ENCODE measurements at places on chromosomes 1 and 21. TPM values are rescaled to one million over a fixed set of nuclear protein-coding genes. Genes with fewer than 3 reads are reported as not detected.

DNA sequence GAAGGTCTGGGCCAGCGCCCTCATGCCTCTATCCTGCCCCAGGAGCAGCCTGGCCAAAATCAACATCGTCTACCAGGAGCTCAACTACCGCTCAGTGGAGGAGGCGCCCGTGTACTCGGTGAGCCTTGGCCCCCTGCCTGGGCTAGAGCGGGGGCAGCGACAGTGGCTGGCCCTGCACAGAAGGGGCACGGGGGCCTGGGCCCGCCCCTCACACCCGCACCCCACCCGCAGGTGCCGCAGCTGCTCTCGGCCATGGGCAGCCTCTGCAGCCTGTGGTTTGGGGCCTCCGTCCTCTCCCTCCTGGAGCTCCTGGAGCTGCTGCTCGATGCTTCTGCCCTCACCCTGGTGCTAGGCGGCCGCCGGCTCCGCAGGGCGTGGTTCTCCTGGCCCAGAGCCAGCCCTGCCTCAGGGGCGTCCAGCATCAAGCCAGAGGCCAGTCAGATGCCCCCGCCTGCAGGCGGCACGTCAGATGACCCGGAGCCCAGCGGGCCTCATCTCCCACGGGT is 10.8 kb downstream of the SCNN1D start:
- DNase-seq, result peak; percentile 53

DNA sequence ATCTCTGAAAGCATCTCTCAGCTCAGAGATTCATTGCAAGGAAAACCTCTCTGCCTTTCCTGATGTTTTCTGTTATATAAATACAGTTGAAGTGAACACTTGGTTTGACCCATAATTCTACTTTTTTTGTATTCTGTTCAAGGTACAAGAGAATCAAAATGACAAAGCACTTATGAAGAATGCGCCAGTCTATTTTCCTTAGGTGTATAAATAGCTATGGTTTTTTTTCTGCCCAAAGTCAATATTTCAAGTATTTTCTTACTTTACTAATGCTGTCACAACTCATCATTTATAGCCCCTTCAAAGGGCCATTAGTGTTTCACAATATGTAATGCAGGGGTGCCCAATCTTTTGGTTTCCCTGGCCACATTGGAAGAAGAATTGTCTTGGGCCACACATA is 142.5 kb upstream of the C1orf105 start:
- no peak for DNase-seq

DNA sequence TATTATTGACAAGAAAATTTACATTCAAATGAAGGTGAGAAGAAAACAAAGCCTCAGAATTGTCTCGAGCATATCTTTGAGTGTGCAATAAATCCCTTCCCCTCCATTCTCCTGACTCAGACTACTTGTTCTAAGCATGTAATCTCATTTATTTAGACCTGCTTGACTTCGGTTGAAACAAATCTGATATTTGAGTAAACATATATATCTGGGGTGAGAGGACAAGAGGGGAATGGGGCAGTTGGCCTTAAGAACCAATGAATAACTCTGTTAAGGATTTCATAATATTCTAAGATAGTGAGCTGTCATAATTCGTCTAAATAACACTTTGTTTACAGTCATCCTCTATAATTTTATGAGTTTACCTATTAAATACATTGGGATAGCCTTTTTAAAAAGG is 142.7 kb downstream of the SIPA1L2 start:
- DNase-seq, result no peak

DNA sequence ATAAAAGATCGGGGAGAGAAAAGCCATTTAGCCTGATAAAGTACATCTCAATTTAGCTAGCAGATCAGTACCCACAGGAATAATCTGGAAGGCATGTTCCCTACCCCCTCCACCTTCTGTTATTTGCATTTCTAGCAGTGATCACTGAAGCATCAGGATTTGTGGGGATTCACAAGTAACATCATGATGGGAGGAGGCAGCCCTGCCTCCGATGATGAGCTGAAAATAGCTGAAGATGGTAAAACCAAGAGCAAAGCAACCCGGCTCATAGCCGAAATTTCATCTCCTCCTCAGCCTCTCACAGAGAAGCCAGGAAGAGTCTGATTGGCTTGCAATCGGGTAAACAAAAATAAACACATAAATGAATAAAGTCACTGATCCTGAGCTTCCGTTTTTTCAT is 2.4 kb downstream of the CCSAP start:
- DNase-seq, result no peak

DNA sequence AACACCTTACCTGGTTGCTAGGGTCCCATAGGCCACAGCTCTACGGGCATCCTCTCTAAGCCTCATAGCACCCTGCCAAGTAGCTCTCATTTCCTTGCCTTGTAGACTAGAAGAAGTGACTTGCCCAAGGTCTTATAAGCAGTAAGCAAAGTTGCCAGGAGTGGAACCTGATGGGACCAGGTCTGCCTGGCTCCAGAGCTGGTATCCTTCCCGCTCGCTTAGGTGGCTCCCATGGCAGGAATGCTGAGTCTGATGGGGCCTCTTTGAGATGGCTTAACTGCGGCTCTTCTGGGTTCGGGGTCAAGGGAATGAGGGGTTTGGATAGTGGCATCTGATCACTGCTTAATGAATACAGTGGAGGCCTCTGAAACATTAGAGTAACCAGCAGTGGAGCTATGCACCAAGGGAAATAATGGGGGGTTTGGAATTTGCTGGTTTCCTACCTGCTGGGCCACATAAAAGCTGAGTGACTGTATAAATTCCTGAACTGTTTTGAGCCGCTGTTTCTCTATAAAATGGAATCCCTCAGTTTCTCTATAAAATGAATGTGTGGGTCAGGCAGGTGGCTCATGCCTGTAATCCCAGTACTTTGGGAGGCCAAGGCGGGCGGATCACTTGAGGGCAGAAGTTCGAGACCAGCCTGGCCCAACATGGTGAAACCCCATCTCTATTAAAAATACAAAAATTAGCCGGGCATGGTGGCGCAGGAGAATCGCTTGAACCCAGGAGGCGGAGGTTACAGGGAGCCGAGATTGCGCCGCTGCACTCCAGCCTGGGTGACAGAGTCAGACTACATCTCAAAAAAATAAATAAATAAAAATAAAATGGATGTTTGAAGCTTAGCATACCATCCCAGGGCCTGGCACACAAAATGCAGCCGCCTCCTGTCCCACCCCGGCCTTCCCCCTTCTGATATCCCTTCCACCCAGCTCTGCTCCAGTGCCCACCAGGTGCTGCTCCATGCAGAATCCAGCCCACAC is 12.4 kb downstream of the FAM151A start:
- DNase-seq, result no peak

GRCh38 chr1:9440763-9441194 is 98.5 kb upstream of the SLC25A33 start:
- DNase-seq, result no peak

- DNase-seq, result no peak
Measured at GRCh38 chr21:17742181-17742580, 77.0 kb downstream of the C21orf91 start.

- DNase-seq, result no peak
Measured at GRCh38 chr1:9558271-9558945, 19.1 kb downstream of the SLC25A33 start.

FAM43B gene
- total RNA-seq, result 0.10 TPM

MIXL1 gene
- total RNA-seq, result not detected
